EH (cell line): ENCODE measurements at places on chromosomes 1 and 21.
A peak's percentile ranks its signal among the peaks of the same experiment; 100 is the strongest.

DNA sequence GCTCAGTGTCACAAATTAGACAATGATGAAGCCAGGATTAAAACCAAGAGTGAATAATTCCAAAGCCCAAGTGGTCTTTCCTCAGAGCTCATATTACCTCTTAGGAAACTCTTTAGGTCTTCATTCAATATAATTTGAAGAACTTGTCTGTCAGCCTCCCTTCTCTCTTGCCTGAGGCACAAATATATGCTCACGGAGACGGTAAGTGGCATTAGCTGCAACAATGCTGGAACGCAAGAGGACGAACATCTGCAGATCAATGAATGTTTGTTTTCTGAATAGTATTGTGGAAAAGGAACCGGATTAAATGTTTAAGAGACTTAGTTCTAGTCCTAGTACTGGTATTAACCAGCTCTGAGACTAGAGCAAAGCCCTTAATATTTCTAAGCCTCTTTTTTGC, 39.7 kb upstream of the LYST start:
- DNase-seq, result no peak

- DNase-seq, result no peak
Measured at GRCh38 chr1:228996281-228996680, 261.0 kb downstream of the RHOU start.

- no peak for DNase-seq
Measured at GRCh38 chr1:205062319-205062718, 19.3 kb downstream of the CNTN2 start.

DNA sequence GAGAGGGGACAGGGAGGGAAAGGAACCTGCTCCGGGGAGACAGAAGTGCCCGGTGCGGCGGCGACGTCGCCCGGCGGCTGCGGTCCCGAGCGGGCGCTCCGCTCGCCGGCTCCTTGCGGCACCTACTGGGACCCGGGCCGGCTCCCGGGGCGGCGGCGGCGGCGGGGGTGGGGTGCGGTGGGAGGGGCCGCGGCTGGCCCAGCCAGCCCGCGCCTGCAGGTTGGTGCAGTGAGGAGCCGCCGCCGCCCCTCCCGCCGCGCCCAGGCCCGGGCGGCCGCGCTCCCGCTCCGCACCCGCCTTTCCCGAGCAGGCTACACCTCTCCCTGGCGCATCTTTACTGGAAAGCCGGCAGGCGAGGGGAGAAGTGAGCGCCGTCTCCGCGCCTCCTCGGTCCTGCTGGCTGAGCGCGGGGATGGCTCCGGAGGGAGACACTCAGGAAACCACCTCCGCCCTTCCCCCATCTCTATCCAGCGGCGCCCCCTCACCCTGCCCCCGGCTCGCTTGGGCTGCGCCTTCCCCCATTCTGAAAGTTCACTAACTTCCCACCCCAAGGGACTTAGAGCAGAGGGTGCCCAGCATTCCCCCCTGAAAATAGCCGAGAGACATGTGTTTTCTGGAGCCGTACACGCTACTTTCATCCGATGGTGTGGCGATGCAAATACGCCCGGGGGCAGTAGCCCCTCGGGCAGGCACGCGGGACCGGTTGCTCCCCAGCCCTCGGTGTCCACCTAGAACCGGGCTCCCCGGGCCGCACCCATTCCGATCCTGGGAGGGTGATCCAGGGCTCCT, at the start of gene PLD5:
Gene PLD5, minus strand, starts transcription at position 127 of the 789 bp plus-strand sequence.
- DNase-seq, result no peak

GRCh38 chr1:195113471-195113870, 1494.8 kb downstream of the KCNT2 start:
- peak; percentile 9 for DNase-seq

DNA sequence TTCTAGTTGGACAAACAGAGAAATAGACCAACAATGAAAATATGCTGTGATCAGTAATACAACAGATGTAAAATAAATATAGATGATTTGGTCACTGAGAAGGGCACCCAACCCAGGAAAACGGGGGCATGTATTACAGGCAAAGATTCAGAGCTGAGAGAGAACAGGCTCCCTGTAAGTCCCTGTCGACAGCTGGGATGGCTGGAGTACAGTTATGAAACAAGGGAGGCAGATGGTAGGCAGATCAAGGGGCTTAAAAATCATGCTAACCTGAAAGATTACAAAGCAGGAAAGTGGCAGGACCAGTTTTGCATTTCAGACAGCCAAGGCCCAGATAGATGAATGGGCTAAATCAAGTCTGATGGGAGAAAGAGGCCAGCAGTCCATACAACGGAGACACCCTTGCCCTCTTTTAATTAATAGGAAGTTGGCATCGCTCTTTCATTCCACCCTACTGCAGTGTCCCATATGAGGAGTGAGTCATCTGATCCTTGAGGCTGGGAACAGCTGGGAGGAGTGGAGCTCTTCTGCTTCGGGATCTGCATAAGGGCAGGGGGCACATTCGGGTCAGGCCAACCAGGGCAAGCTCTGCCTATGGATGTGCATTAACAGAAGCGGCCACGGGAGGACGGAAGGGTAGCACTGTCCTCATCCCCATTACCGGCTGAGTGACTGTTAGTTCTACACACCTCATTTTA, 171.1 kb downstream of the DAB1 start:
- DNase-seq, result peak; percentile 9

- no peak for DNase-seq
Measured at GRCh38 chr1:4787551-4787950, 133.1 kb downstream of the AJAP1 start.

- DNase-seq, result no peak
Measured at GRCh38 chr1:47179988-47180563, 9.8 kb downstream of the PDZK1IP1 start.

- DNase-seq, result peak; percentile 30
Measured at GRCh38 chr1:78540048-78540447, 49.3 kb downstream of the PTGFR start.

DNA sequence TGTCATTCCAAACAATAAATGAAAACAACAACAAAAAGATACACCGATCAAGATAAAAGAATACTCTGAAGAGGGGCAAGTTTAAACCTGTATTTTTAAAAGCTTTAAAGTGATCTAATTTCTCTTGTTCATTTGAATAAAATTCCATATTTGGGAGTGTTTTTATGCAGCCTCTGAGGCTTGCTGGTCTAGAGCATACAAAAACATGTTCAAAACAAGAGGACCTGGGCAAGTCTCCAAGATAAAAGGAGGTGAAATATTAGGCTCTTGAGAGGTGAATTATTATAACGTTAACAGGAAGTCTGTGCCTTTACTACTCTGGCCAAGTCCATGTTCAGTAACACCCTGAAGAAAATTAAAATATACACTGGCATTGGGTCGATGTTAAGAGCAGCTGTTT, 20.1 kb downstream of the URB1 start:
- peak; percentile 19 for DNase-seq

DNA sequence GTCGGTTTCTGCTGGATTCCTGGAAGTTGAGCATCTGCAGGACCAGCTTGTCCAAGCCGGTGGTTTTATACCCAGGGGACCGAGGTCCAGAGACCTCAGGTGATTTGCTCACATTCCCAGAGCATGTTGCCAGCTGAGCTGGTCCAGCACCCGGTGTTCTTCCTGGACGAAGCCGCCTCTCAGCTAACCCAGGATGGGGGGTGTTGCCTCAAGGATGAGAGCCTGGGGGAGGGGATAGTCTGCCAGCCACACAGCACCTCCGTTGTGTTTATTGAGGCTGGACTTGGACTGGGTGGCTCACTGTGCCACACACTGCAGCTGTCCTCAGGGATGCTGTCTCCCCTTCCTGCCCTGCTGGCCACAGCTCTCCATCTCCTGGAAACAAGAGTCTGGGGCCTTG, 1.5 kb downstream of the TMEM201 start:
- no peak for DNase-seq

DNA sequence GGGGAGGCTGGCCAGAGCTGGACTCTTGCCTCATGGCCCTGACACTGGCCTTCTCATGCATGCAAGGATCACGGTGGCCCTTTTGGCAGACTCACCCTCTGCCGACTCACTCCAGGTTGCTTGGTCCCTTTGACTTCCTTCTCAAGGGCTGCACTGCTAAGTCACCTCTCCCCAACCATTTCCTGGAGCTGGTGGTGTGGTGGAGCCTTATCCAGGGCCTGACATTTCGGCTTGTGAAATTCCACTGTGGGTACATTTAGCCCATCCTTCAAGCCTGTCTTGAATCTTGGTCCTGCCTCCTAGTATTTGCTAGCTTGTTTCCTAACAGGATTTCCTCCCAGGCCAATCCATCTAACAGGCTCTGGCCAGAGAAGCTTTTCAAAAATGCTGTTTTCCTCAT, 52.6 kb upstream of the JUN start:
- no peak for DNase-seq

GRCh38 chr1:56566061-56566744, 13.2 kb downstream of the PLPP3 start:
- DNase-seq, result no peak

DNA sequence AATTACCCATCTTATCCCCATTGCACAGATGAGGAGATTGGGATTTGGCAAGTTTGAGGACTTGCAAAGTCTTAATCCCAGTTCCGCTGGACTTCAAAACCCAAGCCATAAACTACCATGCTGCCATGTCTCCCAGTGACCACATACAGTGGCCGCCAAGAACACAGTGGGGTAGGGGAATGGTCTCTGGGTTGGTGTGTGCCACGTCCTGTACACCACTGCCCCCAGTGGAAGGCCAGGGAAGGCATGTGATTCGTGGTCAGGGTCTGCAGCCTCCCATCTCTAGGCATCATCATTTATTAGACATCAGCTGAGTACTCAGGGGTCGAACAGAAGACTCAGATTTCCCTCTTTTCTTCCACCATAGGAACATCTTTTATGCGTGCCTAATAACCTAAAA, 76.0 kb downstream of the MAN1C1 start:
- no peak for DNase-seq

GRCh38 chr1:241542199-241542907, 10.2 kb downstream of the KMO start:
- DNase-seq, result no peak

DNA sequence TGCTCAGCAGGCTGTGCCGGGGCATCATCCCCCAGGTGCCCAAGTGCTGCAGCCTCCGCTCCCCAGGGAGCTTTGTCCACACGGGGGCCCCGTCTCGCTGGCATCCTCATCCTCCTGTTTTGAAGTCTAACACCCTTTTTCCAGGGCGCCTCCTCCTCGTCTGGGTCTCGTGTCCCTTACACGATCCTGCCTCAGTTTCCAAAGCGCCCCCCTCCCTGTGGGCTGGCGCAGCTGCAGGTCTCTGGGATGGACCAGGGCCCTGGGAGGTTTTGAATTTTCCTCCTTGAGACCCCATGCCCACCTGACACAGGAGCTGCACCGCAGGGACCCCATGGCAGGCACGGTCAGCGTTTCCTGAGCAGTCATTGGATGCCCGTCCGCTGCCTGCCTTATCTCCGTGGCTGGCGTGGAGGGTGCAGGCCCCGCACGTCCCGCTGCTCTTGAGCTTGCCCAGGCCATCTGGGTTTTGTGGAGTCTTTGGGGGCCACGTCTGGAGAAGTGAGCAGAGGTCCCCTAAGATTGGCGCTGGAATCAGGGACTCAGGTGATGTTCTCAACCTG, 37.4 kb upstream of the DIP2A start:
- no peak for DNase-seq

DNA sequence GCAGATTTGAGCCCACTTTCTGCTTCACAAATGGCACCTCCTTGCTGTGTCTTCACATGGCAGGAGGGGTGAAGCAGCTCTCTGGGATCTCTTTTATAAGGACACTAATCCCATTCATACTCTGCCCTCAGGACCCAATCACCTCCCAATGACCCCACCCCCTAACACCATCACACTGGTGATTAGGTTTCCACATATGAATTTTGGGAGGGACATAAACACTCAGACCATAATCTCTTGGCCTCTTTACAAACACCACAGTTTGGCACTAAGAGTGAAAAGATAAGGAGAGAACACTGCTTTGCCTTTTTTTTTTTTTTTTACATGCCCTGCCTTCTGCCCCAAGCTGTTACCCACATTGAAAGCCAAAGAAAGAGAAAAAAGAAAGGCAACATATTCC, 166.2 kb upstream of the NFIA start:
- no peak for DNase-seq

DNA sequence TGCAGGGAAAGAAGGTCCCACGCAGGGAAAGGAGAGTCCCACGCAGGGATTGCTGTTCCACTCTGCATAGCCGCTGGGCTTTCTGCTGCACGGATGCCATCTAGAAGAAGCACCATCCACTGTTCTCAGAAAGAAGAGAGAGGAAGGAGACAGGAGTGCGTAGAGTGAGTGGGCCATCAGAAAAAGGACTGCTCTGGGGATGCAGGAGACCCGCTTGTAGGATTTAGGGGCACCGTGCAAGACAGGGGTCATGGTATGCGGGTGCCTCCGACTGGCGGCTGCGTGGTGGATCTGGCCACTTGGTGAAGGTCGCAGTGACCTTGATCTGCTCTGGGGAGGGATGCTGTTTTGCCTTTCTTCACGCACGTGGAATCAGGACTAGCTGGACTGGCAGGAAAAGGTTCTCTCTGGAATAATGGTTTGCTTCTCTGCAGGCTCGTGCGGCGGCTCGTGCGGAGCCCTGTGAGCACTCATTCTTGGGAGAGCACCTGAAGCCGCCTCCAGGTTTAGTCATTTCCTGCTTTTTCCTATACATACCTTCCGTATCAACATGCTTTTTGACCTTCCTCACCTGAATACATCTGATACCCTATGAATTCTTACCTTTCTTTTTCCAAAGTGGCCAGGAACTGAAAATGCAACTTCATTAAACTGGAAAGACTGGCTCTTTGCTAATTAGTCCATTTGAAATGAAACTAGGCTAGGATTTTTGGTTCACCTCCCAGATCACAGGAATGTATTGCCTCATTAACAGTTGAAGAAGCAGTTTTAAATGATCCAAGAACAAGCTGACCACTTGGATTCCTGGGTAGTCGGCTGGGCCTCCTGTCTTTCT, 181.6 kb downstream of the KIF26B start:
- no peak for DNase-seq

DNA sequence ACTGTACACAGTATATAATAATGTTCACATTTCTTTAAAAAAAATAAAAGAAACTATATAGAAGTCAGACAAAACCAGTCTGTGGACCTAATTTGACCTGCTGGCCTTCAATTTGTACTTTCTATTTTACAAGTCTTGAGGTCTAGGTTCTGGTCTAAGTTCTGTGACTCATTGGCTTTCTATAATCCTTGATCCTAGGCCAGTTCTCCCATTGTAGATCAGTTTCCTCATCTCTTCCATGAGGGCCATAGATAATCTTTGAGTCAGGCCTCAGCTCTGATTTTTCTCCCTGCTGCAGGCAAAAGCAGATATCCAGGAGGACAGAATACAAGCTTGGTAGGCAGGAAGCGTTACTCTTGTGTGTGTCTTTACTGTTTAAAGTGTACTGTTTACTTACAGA, 603.7 kb upstream of the CAMK1G start:
- DNase-seq, result no peak

- no peak for DNase-seq
Measured at GRCh38 chr21:46538262-46538661, 66.6 kb downstream of the S100B start.

DNA sequence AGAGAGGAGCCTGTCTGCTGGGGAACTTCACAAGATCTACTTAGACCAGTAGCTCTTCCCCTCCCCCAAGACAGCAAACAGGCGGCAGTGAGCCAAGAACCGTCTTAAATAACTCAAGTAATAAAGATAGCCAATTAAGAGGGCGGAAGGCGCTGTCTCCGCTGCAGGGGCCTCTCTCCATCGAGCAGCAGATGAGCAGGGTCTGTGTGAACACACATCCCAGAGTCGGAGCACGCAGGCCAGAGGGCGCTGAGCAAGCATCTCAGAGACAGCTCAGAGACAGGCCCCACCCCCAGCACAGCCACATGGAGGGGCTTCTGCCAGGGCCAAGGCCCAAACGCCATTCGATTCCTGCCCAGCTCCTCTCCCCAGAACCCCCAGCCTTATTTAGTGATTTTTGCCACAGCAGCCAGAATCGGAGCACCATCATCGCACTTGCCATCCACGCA, 11.1 kb downstream of the IFFO2 start:
- peak; percentile 88 for DNase-seq
